ENCODE measurements at places on chromosomes 1 and 21.

GRCh38 chr1:163295949-163296348 lies 25.8 kb upstream of the NUF2 start:
- no peak for DNase-seq

DNA sequence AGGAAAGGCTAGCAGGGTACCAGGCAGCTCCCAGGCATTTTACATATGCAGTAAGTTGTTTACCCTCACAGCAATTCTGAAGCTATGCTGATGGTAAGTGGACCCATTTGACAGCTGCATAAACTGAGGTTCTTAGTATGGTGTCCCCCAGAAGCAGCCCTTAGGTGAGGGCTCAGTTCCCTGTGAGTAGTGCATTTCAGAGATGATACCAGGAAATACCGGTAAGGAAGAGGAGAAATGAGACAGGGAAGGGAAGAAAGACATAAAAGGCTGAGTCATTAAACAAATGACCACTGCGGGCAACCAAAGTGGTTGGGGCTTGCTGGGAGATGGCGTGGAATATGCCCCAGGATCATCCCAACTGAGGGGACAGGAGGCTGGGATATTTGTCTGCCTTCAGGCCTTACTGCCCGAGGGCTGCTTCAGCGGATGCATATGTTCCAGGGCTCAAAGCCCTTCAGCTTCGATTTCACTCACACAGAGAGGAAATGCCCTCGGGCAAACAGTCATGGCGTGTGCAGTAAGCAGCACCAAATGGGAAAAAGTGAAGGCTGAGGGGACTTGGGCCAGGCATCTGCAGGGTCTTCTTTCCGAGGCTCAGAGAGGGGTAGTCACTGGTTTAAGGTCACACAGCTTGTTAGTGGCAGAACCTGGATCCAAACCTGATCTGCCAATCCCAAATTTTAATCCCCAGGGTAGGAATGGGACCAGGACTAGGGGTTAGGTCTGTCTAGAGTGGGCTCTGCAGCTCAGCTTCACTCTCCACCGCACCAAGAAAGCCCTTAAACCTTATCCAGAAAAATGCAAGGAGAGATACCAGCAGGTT lies 133.7 kb upstream of the RUNX3 start:
- peak; percentile 17 for DNase-seq

DNA sequence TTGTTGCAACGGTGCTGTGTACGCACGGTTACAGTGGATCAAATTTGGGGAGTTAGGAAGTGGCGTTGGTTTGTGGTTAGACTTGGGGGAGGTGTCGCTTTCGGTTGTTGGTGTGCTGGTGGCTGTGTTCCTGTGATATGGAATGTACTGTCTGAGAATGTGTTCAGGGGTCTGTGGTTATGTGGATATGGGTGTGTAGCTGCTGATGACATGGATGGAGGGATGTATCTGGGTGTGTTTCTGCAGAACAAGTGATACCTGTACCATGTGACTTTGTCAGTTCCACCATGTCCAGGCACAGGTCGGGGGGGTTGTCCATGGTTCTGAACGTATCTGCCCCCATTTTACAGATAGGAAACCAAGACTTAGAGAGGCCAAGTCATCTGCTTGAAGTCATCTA lies 22.7 kb downstream of the PAX7 start:
- DNase-seq, result no peak

DNA sequence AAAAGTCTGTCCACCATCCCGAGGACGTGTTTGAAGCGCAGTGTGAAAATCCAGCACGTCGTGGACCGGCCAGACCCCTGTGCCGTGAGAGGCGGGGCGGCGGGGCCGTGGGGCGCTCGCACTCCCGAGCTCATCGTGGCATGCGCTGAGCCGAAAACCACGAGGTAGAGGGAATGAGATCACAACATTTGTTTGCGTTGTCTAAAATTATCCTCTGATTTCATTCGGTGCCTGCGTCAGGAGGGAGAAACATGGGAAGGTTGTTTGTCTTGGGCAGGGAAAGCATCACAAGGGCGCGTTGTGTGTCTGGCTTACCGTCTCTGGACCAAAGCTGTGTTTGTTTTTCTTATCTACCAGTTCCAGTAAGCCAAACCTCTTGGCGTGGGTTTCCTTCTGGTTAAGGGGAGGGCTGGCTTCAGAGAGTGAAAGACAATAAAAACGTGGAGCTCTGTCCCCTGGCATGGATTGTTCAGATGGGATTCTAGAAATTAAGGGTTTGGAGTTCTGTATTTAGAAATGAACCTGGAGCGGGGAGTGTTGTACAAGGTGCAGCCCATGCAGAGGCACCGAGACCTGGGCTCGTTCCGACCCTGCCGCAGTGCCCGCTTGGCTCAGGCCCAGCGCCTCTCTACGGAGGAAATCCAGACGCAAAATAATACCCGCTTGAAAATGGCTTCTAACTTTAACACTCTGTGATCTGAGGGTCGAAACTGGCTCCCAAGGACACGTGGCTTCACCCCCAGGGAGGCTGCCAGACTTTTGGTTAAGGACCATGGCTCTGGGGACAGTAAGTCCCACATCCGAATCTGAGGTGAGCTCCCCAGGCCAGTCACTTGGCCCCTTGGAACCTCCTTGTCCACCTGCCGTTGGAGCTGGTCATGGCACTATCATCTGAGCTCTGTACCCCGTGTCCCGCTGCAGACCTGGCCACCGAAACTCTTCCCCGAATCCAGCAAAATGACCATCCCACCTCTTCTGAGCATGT lies 68.7 kb upstream of the FAM3B start:
- no peak for DNase-seq

- DNase-seq, result no peak
Measured at GRCh38 chr1:230215031-230215430, 148.0 kb downstream of the GALNT2 start.

DNA sequence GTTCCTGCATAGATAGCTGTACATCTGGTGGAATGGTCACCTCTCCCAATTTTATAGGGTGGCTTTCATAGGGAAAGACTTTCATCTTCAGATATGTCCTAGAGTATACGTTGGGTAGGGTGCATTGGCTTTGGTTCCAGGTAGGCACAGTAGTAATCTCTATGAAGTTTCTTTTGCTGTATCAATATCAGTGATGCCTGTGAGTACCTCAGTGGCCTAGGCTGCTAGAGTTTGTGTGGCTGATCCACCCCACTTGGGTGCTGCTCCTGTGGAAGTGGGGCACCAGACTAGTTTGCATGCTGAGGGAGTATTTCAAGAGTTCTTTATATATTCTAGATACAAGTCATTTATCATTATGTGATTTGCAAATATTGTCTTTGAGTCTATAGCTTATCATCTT lies 370.5 kb upstream of the VAMP3 start:
- no peak for DNase-seq

DNA sequence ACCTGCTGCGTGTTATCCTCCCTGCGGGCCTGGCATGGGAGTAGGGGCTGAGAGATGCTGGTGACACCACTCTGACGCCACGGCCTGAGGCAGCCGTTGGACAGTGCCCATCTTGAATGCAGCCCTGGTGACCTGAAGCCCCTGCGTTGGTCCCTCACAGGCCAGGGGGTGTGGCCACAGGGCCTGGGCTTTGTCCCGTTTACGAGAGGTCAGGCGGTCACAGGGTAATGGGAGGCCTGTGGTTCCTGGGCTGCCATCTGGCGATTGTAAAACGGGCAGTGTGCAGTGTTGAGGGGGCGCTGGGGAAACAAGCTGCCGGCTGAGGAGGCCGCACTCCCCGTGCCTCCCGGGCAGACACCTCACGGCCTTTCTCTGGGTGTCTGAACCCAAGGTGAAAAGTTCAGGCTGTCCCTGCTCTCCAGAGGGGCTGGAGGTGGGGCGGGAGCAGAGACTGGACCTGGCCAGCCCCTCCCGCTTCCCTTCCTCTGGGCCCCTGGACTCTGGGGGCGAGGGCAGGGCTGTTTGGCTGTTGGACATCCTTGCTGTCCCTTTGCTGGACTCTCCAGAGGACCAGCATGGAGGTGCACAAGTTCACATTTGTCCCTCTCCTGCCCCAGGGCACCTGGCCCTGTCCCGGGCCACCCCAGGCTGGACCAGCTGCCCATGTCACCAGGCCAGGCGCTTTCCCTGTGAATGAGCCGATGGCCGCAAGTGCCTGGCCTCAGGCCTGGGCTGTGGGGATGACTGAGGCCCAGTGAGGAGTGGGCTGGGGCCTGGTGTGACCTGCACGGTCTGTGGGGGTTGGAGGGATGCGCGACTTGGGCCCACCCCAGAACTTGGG lies 42.4 kb downstream of the SKI start:
- no peak for DNase-seq

GRCh38 chr21:46361935-46362334 lies 38.0 kb downstream of the PCNT start:
- DNase-seq, result no peak

GRCh38 chr1:224486801-224487583 lies 52.4 kb upstream of the WDR26 start:
- no peak for DNase-seq

GRCh38 chr1:33168556-33169289 lies 13.1 kb downstream of the TRIM62 start:
- DNase-seq, result no peak

- DNase-seq, result no peak
Measured at GRCh38 chr1:201077116-201077515, 35.1 kb downstream of the CACNA1S start.

DNA sequence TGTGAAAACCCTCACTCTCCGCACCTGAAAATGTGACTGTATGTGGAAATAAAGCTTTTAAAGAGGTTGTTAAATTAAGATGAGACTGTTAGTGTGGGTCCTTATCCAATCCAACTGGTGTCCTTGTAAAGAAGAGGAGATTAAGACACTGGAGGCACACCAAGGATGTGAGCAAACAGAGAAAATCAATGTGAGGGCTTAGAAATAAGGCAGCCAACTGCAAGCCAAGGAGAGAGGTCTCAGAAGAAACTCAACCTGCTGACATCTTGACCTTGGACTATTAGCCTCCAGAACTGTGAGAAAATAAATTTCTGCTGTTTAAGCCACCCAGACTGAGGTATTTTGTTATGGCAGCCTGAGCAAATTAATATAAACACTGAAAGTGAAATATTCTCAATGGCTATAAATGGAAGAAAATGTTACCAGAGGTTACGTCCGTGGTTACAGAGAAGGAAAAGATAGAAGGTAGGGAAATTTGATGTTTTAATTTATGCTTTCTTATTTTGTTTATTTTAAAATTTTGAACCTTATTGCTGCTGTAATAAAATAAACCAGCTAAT lies 22.4 kb upstream of the WLS start:
- DNase-seq, result no peak

GRCh38 chr1:218964471-218965185 lies 209.1 kb upstream of the LYPLAL1 start:
- no peak for DNase-seq

GRCh38 chr21:17359781-17360180 lies 153.1 kb upstream of the CXADR start:
- no peak for DNase-seq

DNA sequence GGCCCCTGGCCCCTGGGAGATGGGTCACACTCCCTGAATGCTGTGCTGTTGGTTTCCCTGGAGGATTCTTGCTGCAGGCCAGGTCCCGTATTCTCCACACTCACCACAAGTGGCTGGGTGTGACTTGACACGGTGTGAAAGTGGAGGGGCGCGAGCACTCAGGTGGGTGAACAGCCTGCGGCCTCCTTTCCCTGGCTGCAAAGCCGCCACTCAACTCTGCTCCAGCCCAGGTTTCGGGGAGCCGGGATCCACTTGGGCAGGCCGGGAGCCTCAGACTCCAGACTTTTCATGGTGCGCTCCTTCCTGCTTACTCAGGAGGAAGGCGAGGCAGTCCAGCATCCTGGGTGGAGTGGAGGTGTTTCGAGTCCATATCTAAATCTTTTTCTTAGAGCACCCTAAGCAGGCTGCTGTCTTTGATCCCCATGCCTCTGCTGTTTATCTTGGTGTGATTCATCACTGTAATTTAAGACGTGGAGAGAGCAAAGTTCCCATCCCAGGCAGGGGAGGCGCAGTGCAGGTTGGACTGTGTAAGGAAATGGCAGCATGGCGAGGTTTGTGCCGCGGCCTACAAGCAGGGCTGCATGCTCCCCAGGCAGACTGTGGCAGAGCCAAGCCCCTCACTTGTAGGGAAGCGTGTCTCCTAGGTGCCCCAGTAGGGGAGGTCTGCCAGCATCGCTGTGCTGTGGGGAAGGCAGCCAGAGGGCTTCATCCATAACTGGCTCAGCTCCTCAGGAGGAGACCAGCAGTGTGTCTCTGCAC lies 29.6 kb downstream of the VANGL1 start:
- no peak for DNase-seq

DNA sequence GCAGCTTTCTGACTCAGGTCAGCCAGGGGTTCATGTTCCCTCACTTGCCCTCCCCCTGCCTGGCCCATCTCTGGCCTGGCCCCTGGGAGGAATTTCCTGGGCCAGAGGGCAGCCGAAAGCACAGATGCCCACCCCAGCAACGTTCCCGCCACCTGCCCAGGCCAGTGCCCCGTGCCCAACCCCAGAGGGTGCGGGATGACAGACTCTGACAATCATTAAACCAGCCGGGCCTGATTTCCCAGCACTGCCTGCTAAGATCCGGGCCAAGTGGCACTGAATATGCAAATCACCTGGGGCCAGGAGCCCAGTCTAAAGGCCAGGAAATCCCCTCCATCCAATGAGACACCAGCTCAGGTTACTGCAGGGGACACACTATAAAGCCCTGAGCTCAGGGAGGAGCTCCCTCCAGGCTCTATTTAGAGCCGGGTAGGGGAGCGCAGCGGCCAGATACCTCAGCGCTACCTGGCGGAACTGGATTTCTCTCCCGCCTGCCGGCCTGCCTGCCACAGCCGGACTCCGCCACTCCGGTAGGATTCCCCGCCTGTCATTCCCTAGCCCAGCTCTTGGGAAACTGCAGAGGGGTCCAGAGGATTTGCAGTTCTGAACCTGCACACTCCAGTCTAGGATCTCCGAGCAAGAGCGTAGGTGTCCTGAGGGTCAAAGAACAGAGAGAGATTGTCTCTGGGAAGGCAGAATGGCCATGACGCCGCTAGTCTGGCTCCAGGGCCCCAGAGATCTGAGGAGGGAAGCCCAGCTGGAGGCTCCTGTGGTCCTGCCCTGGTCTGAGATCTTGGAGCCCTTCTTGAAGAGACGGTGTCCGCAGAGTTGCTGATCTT lies at the start of gene ELF3:
TSS of gene ELF3 (plus strand) at position 408 of the 836 bp plus-strand sequence. CDS start 550 bp downstream, outside the sequence.
- no peak for DNase-seq
